ENCODE measurements at places on chromosomes 2 and 18.

DNA sequence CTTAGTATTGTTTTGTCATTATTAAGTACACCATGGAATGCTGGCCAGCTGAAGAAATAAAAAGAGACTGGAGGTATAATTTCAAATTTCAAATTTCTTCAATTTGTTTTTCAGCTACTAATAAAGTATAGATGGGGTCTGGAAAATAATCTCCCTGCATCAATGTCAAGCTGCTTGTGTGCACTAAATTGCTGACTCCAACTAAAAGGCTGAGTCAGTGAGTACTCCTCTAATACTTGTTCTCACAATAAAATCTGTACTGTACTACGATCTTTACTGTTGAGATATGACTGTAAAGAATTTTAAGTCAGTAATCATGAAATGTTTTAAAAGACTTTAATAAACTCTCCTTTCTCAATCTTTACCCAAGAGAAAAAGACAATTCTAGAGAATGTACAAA lies 131.9 kb downstream of the SATB2 start:
- no peak for DNase-seq

DNA sequence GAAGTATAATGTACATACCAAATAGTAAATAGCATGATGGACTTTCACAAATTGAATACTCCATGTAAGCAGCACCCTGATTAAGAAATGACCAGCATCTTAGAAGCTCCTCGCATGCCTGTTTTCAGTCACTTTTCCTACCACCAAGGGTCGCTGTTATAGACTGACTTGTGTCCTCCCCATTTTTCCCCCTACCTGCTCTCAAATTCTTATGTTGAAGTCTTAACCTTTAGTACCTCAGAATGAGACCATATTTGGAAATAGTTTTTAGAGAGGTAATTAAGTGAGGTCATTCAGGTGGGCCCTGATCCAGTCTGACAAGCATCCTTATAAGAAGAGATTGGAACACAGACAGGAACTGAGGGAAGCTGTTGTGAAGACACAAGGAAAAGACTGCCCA lies 125.9 kb downstream of the LYPD6 start:
- no peak for DNase-seq

DNA sequence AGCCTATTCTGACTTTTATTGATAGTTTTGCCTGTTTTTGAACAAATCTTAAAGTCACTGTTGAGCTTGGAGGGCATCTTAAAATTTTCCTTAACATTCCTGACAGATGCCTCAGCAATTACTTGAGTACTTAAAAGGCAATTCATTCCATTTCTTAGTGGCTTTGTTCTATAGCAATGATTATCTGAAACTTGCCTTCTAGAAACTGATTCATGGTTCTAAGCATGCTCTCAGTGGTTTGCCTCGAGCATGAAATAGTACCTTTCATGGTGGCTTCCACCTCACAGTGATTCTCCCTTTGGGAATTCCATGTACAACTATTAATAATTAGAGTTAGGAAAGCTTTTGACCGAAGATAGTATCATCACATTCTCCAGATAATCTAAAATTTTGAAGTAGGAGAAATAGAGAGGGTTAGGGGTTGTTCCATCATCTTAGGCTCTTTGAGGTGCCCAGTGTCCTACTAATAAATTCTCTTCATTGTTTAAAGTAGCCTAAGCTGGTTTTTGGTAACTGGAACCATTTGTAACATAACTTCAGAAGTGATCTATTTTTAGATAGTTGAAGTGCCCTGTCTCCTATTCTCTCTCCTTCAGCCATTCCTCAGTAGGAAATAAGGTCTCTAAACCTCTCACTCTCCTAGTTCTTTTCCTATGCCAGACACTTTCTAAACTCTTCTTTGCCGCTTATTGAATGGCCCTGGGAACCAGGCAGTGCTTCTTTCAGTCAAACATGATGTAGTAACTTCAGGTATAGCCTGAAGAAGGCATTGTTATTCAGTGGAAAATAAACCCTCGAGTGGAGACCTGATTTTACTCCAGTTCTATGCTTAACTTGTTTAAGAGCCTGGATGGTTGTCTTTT lies 156.1 kb downstream of the HAUS1 start:
- DNase-seq = no peak

- no peak for DNase-seq
Measured at GRCh38 chr18:49623571-49623970, 61.7 kb downstream of the LIPG start.

Measured in cortex of kidney (tissue), 1 donor.